ENCODE measurements at places on chromosomes 11 and 22. TPM values are rescaled to one million over a fixed set of nuclear protein-coding genes. Genes with fewer than 3 reads are reported as not detected.
A peak's percentile ranks its signal among the peaks of the same experiment; 100 is the strongest.

Gene SAA4
- total RNA-seq: 1.7 TPM

GRCh38 chr22:20524004-20524481, 16.6 kb downstream of the MED15 start:
- H3K27ac ChIP-seq: no peak overlapping the region
- peaks cover 21% of the 10 kb centered on the region for H3K36me3 ChIP-seq
- H3K27me3 ChIP-seq: no peaks in the 10 kb centered on the region
- DNase-seq: no peak

Gene SHISAL1
- 7.6 TPM for total RNA-seq

Gene CLTCL1
- 5.4 TPM for total RNA-seq

Gene ISX
- not detected for total RNA-seq

DNA sequence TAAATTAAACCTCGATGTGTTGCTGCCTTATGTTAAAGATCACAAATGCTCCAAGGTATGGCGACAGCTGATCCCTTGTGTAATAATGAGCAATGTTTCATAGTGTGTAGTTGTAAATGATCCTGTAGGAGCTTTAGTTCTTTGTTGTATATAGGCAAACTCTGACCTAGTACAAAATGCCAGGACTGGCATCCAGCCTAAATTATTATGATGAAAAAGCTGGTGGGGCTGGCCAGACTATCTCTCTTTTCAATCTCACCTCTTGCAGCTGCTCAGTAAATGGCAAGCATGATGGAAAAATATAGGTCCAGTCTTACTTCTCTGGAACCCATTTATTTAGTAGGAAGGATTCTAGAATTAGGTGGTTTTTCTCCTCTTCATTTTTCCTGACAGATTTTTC, 345.1 kb upstream of the C11orf87 start:
- H3K27me3 ChIP-seq: no peaks in the 10 kb centered on the region
- peaks cover 8% of the 10 kb centered on the region for H3K4me1 ChIP-seq
- H3K27ac ChIP-seq: no peak overlapping the region
- no peak overlapping the region for H3K4me3 ChIP-seq

GRCh38 chr11:12696911-12697581, 22.8 kb downstream of the TEAD1 start:
- no peaks in the 10 kb centered on the region for H3K27me3 ChIP-seq
- DNase-seq: peak; percentile 47
- H3K36me3 ChIP-seq: no peaks in the 10 kb centered on the region
- no peak overlapping the region for H3K27ac ChIP-seq

Gene GCAT
- total RNA-seq: 7.6 TPM

GRCh38 chr11:132639986-132640385, 892.3 kb downstream of the OPCML start:
- H3K27ac ChIP-seq: no peak overlapping the region
- H3K27me3 ChIP-seq: no peaks in the 10 kb centered on the region
- H3K4me3 ChIP-seq: no peak overlapping the region
- no peak for DNase-seq
- H3K4me1 ChIP-seq: no peaks in the 10 kb centered on the region

Gene AKIP1
- 16.7 TPM for total RNA-seq

- H3K4me3 ChIP-seq: no peak overlapping the region
- no peak overlapping the region for H3K27ac ChIP-seq
- no peaks in the 10 kb centered on the region for H3K27me3 ChIP-seq
- no peaks in the 10 kb centered on the region for H3K4me1 ChIP-seq
- H3K36me3 ChIP-seq: no peaks in the 10 kb centered on the region
These were observed 566.2 kb downstream of the TBC1D22A start for GRCh38 chr22:47328550-47329243.

- peaks cover 22% of the 10 kb centered on the region for H3K4me1 ChIP-seq
- H3K27me3 ChIP-seq: no peaks in the 10 kb centered on the region
- H3K4me3 ChIP-seq: no peak overlapping the region
- H3K36me3 ChIP-seq: no peaks in the 10 kb centered on the region
These were observed 99.5 kb downstream of the DBX1 start for GRCh38 chr11:20060647-20061205.

- H3K27me3 ChIP-seq: no peaks in the 10 kb centered on the region
- DNase-seq: no peak
- H3K4me1 ChIP-seq: peaks cover 50% of the 10 kb centered on the region
- peak overlapping the region; percentile 74 for H3K27ac ChIP-seq
These were observed 1.0 kb downstream of the VWCE start for GRCh38 chr11:61293867-61294716.
